ENCODE measurements at places on chromosomes 6 and 20. TPM values are rescaled to one million over a fixed set of nuclear protein-coding genes. Genes with fewer than 3 reads are reported as not detected.

- H3K4me1 ChIP-seq = peaks cover 17% of the 10 kb centered on the region
- H3K4me3 ChIP-seq = no peak overlapping the region
- DNase-seq = no peak
- H3K36me3 ChIP-seq = no peaks in the 10 kb centered on the region
Measured at GRCh38 chr6:132130626-132131298, 179.6 kb upstream of the CCN2 start.

- no peaks in the 10 kb centered on the region for H3K4me1 ChIP-seq
- no peak overlapping the region for H3K4me3 ChIP-seq
- H3K27ac ChIP-seq = no peak overlapping the region
- H3K36me3 ChIP-seq = peaks cover 13% of the 10 kb centered on the region
- H3K27me3 ChIP-seq = no peaks in the 10 kb centered on the region
- DNase-seq = peak; percentile 4
Measured at GRCh38 chr6:116596815-116597214, 19.5 kb upstream of the RSPH4A start.

Gene CDSN
- total RNA-seq = not detected

DNA sequence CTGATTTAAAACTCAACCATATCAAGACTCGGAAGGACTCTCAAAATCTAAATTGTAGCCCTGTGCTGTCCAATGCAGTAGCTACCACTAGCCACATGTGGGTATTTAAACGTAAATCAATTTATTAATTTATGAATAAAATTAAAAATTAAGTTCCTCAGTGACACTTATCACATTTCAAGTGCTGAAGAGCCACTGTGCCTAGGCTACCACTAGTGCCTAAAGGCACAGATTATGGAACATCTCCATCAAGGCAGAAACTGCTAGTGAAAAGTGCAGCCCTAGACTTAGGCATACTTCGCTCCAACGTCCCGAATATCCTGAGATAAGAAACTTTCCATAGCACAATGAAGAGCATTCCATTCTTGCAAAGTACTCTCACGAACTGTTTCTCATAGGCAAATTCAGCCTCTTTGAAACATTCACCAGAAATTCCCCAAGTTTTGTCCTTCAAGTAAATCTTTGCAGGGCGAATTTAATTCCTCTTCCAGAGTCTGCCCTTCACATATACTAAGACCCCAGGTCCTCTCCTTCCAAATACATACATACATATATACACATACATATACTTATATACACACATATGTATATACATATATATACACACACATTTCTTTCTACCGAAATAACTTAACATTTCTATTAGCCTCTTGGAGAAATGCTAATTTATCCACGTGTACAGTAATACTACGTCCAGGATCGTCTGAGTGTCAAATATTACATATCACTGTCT is 1.3 kb downstream of the SUPT3H start:
- no peaks in the 10 kb centered on the region for H3K27me3 ChIP-seq
- peak overlapping the region; percentile 95 for H3K4me3 ChIP-seq
- no peak for DNase-seq
- H3K36me3 ChIP-seq = no peaks in the 10 kb centered on the region
- peak overlapping the region; percentile 99 for H3K27ac ChIP-seq

- no peaks in the 10 kb centered on the region for H3K36me3 ChIP-seq
- no peak for DNase-seq
- no peak overlapping the region for H3K4me3 ChIP-seq
- H3K4me1 ChIP-seq = no peaks in the 10 kb centered on the region
- H3K27me3 ChIP-seq = peaks cover 68% of the 10 kb centered on the region
Measured at GRCh38 chr20:7849675-7850074, 90.6 kb downstream of the HAO1 start.

Gene ZMYND8
- 35.2 TPM for total RNA-seq

- DNase-seq = no peak
- no peaks in the 10 kb centered on the region for H3K27me3 ChIP-seq
- no peak overlapping the region for H3K4me3 ChIP-seq
- H3K36me3 ChIP-seq = no peaks in the 10 kb centered on the region
- H3K4me1 ChIP-seq = peaks cover 28% of the 10 kb centered on the region
Measured at GRCh38 chr6:52534966-52535390, 41.9 kb downstream of the TRAM2 start.

GRCh38 chr6:167757249-167757648 is 69.5 kb upstream of the AFDN start:
- no peaks in the 10 kb centered on the region for H3K36me3 ChIP-seq
- no peak overlapping the region for H3K27ac ChIP-seq
- H3K4me3 ChIP-seq = no peak overlapping the region
- no peaks in the 10 kb centered on the region for H3K4me1 ChIP-seq

DNA sequence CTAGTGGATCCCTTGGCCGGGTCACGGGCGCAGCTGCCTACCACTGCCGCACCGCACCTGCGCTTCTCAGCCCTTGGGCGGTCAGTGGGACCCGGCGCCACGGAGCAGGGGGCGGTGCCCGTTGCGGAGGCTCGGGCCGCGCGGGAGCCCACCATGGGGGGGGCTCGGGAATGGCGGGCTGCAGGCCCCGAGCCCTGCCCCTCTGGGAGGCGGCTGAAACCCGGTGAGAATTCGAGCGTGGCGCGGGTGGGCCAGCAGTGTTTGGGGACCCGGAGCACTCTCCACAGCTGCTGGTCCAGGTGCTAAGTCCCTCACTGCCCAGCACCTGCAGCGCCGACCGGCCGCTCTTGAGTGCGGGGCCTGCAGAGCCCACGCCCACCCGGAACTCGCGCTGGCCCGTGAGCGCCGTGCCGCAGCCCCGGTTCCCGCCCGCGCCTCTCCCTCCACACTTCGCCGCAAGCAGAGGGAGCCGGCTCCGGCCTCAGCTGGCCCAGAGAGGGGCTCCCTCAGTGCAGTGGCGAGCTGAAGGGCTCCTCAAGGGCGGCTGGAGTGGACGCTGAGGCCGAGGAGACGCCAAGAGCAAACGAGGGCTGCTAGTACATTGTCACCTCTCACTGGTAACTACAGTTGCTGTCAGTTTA is 120.5 kb upstream of the TMEM170B start:
- H3K4me3 ChIP-seq = no peak overlapping the region
- H3K27ac ChIP-seq = no peak overlapping the region
- peaks cover 2% of the 10 kb centered on the region for H3K4me1 ChIP-seq
- H3K27me3 ChIP-seq = no peaks in the 10 kb centered on the region

Gene RAET1L
- not detected for total RNA-seq

Gene PRR18
- total RNA-seq = 0.50 TPM

DNA sequence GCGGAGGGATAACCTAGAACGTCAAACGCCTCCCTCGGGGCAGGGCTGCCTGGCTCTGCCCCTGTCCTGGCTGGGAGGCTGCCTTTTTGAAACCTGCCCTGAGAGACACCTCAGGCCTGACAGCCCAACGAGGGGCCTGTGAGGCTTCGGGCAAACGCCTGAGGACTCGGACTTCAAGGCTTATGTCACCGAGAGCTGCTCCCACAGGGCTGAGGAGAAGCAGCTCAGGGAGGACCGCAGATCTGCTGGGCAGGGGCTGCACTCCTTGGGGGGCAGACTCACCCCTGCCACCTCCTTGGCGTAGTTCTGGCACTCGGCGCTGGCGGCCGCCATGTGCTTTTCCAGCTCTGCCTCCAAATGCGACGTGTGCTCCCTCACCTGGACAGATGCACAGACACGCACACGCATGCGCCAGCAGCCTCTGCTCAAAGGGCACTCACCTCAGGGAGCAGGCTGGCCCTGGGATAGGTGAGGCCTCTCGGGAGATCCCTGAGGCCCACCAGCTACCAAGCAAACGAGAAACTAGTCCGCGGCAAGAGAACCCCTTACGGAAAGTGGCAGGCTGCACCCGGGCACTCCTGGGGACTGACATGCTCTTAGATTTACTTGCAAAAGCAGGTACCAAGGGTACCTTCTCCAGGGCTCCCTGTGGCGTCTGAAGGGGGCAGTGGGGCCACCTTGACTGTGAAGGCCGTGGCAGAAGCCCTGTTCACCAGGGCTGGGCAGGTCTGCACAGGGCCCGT is 49.6 kb downstream of the DSTN start:
- H3K4me3 ChIP-seq = no peak overlapping the region
- H3K36me3 ChIP-seq = peaks cover 30% of the 10 kb centered on the region
- no peak overlapping the region for H3K27ac ChIP-seq
- no peak for DNase-seq

DNA sequence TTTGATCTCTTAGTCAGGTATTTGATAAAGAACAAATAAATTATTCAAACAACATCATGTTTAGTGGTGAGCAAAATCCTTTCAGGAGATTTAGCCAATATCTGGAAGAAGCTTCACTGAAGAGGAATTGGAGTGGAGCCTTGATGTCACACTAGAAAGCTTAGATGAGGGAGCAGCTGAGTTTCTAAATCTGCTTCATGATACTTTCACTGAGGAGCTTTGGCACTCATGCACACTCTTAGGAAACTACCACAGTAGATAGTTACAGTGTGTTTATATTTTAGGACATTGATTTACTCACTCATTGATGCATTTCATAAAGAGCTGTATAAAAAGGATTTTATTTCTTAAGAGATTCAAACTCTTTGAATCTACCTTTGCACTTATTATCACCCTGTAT is 366.2 kb upstream of the BTBD3 start:
- peaks cover 3% of the 10 kb centered on the region for H3K4me1 ChIP-seq
- no peaks in the 10 kb centered on the region for H3K27me3 ChIP-seq
- H3K27ac ChIP-seq = no peak overlapping the region
- H3K4me3 ChIP-seq = no peak overlapping the region

Gene SLCO4A1
- total RNA-seq = 48.8 TPM

- no peaks in the 10 kb centered on the region for H3K27me3 ChIP-seq
- no peak overlapping the region for H3K4me3 ChIP-seq
- H3K27ac ChIP-seq = no peak overlapping the region
- no peaks in the 10 kb centered on the region for H3K36me3 ChIP-seq
- H3K4me1 ChIP-seq = no peaks in the 10 kb centered on the region
- no peak for DNase-seq
Measured at GRCh38 chr6:134734312-134734869, 215.5 kb downstream of the ALDH8A1 start.

GRCh38 chr20:48141660-48142515 is 356.6 kb upstream of the SULF2 start:
- DNase-seq = no peak
- H3K4me3 ChIP-seq = no peak overlapping the region
- no peak overlapping the region for H3K27ac ChIP-seq
- H3K36me3 ChIP-seq = no peaks in the 10 kb centered on the region
- H3K27me3 ChIP-seq = no peaks in the 10 kb centered on the region

Gene PRKN
- 1.2 TPM for total RNA-seq

GRCh38 chr20:17809362-17810061 is 109.7 kb downstream of the BANF2 start:
- no peaks in the 10 kb centered on the region for H3K4me1 ChIP-seq
- no peaks in the 10 kb centered on the region for H3K36me3 ChIP-seq
- no peak overlapping the region for H3K27ac ChIP-seq
- H3K27me3 ChIP-seq = no peaks in the 10 kb centered on the region

DNA sequence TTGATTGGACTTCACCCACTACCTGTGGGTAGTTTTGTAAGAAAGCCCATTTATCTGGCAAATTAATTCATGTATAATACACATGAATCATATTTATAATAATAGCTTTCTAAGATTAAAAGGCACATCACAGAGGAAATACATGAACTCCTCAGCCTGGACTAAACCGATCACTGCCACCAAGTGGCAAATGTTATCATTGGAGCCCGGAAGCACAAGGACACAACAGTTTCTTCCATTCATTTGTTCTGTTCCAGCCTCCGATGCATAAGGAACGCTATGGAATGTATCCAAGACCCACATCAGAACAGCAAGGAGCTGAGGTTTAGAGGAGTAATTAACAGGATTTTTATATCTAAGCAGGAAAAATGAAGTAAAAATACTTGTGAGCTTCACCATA is 13.9 kb upstream of the IPCEF1 start:
- no peaks in the 10 kb centered on the region for H3K4me1 ChIP-seq
- H3K4me3 ChIP-seq = no peak overlapping the region
- no peaks in the 10 kb centered on the region for H3K36me3 ChIP-seq
- H3K27me3 ChIP-seq = no peaks in the 10 kb centered on the region
- H3K27ac ChIP-seq = no peak overlapping the region

Gene GGT7
- total RNA-seq = 14.1 TPM

- H3K27ac ChIP-seq = no peak overlapping the region
- peaks cover 11% of the 10 kb centered on the region for H3K36me3 ChIP-seq
- no peaks in the 10 kb centered on the region for H3K4me1 ChIP-seq
- no peak for DNase-seq
Measured at GRCh38 chr20:35838205-35838604, 66.4 kb downstream of the PHF20 start.

Gene TREML2
- total RNA-seq = not detected

DNA sequence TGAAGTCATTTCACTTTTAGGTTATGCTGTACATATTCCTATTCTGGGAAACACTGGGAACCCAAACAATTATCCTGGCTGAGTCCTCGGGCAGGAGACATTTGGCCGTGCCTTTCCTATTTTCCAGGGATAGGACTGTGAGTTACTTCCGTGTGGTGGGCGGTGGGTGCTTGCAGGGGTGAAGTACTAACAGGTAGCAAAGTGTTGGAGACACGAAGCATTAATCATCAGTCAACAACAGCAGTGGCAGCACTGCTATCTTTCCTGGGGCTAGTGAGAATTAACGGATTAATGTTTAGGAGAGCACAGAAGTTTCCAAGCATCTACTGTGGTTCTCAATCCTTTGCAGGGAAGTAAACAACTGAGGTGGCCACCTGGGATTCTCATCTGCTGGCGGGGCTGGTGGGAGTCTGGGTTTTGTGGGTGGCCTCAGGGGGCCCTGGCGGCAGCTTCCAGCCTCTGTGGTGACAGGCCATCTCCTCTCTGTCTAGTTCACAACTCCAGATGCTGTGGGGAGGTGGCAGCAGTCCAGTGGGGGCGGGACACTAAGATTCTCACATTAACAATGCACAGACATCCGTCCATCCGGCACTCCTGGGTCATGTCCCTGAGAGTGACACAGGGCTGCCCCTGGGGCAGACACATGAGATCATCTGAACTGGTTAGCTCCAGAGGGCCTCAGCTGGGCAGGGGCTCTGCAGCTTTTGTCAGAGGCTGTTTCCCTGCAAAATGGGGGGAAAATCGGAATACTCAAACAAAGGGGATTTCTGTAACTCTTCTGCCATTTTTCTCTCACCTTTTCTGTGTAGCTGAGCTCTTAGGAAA is 90.9 kb downstream of the GJA10 start:
- H3K27me3 ChIP-seq = peaks cover 38% of the 10 kb centered on the region
- H3K36me3 ChIP-seq = no peaks in the 10 kb centered on the region
- H3K4me3 ChIP-seq = no peak overlapping the region
- no peak overlapping the region for H3K27ac ChIP-seq
- DNase-seq = peak; percentile 25

DNA sequence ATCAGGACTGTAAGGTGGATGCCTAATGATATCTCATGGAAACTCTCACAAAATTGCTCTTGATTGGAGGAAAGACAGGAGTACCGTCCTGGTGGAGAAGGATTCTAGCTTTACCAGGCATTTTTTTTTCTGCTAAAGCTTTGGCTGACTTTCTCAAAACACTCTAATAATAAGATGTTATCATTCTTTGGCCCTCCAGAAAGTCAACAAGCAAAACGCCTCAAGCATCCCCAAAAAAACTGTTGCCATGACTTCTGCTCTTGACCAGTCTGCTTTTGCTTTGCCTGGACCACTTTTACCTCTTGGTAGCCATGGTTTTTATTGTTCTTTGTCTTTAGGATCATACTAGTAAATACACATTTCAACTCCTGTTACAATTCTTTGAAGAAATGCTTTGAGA is 55.5 kb upstream of the RUNX2 start:
- no peaks in the 10 kb centered on the region for H3K36me3 ChIP-seq
- H3K27ac ChIP-seq = no peak overlapping the region
- H3K4me3 ChIP-seq = no peak overlapping the region
- H3K4me1 ChIP-seq = no peaks in the 10 kb centered on the region
- H3K27me3 ChIP-seq = no peaks in the 10 kb centered on the region

GRCh38 chr20:58719258-58719657 is 26.7 kb downstream of the NPEPL1 start:
- no peak for DNase-seq
- no peak overlapping the region for H3K4me3 ChIP-seq
- peaks cover 4% of the 10 kb centered on the region for H3K27me3 ChIP-seq
- H3K4me1 ChIP-seq = no peaks in the 10 kb centered on the region
- no peaks in the 10 kb centered on the region for H3K36me3 ChIP-seq
